ENCODE measurements at places on chromosomes 2 and 18.

DNA sequence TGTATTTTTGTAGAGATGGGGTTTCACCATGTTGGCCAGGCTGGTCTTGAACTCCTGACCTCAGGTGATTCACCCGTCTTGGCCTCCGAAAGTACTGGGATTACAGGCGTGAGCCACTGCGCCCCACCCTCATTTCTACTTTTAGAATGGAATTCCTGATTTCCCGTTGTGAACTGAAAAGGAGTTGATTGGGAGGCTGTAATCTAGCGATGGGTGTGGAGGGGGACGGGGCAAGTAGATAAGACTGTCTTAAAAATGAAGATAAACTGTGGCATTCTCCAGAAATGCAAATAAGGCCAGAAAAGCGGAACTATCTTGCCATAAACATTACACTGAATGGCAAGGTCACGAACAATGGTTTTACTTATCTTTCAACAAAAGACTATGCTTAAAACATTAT is 135.4 kb downstream of the TRIB2 start:
- no peak for DNase-seq

DNA sequence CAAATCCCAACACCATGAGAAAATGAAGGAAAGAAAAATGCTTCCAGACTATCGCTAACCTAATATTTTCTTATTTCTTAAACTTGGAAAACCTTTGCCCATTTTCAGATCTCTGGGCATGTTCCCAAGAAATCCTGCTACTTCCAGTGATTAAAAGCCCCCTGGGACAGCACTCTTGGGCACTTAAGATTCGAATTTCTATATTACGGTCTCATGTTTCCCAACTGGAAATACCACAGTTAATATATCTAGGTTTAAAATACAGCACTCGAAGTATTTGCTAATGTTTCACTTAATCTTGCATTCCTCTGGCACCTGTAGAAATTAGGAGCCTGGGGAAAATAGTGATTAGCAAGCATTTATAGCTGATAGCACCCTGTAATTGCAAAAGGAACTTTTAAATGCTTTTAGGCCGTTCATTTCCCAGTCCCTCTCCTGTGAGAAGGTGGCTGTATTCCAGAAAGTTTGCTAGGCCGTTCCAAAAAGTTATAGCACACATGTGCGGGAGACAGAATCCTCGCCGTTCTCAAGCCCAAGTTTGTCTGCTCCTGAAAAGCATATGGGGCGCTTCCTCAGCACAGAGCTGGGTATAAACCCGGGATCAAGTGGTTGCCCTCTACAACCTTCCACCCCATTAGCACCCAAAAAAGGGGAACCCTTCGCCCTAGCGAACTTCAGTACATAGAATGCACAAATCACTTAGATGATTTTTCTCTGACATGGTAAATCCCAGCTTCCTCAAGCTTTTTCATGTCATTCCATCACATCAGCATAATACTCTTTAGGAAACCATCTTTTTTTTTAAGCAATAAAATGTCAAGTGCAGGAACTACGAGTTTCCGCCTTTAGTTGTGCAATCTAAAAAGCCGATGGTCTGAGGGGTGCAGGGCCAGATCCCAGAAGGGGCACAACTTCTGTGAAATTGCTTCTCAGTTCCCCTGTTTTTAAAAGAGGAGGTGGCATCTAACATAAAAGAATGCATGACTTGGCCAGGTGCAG is 60.6 kb downstream of the DIPK1C start:
- DNase-seq: no peak

DNA sequence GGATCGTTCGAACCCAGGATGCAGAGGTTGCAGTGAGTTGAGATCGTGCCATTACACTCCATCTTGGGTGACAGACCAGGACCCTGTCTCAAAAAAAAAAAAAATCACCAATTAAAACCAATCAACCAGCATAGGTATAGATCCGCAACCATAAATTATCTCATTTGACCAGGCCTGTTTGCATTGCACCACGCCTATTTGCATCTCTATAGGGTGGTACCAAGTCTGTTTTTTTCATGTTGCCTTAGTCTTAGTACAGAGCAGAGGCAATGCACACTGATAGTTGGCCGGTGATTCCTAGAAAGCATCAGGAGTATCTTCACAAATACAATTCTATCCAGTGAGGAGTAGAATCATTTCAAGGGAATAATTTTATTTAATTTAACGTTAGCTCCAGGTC is 9.3 kb upstream of the NPC1 start:
- DNase-seq: no peak

- DNase-seq: no peak
Measured at GRCh38 chr2:105795575-105795934, 50.8 kb downstream of the NCK2 start.

GRCh38 chr2:205390866-205391265 is 291.4 kb upstream of the NRP2 start:
- DNase-seq: no peak

GRCh38 chr2:118762290-118762689 is 85.2 kb downstream of the EN1 start:
- DNase-seq: no peak

DNA sequence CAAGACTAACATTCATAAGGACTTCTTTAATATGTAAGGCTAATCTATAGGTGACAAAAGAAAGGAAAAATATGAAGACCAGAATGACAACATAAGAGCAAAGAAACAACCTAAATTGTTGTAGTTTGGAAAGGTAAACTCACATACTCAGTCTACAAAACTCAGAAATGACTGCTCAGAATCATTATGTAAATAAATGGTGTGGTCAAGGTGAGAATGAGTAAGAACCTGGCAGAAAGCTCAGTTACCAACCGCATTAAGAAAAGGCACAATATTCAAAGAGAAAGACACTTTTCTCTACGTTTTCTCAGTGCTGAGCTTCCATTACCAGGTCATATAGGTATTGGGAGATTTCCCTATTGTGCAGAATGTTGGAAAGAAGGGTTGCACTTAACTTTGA is 15.8 kb downstream of the ATF2 start:
- DNase-seq: no peak

GRCh38 chr18:15198116-15198389 is 450.1 kb downstream of the ANKRD30B start:
- DNase-seq: no peak

DNA sequence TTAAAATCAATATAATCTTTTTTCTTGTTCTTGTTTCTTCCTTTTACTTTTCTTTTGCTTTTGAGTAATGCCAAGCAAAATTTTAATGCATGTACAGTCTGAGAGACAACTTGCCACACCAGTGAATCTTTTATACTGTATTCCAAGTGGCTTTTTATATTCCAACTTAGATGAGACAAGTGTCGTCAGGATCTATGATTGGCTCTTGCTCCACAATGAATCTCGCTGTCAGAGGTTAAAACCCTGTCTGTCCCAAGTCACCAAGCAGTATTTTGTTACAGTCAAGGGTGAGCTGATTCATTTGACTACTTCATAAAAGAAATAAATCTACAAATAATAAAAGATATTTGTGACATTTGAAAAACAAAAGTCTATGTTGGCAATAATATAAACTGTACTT is at the start of gene MSTN:
TSS of gene MSTN (minus strand) at position 129 of the 400 bp plus-strand sequence. CDS start 133 bp downstream, outside the sequence.
- no peak for DNase-seq

- DNase-seq: no peak
Measured at GRCh38 chr2:216344950-216345300, 27.4 kb downstream of the MARCHF4 start.

DNA sequence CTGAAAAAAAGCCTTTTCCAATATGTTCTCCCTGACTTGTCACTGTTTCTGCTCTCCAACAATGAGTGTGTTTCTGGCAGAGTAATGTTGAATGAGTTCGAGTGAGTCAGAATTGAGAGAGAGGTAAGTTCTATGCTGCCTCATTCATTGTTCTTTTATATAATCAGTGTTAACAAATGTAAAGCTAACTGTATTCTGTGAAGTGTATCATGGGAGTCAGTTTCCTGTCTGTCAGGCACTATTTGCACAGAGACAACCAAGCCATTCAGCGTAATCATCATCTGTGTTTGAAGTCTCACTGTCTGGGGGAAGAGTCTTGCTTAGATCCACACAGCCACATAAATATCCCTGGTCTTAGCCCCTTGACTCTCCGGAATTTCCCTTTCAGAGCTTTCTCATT is 22.0 kb upstream of the UPP2 start:
- DNase-seq: no peak

DNA sequence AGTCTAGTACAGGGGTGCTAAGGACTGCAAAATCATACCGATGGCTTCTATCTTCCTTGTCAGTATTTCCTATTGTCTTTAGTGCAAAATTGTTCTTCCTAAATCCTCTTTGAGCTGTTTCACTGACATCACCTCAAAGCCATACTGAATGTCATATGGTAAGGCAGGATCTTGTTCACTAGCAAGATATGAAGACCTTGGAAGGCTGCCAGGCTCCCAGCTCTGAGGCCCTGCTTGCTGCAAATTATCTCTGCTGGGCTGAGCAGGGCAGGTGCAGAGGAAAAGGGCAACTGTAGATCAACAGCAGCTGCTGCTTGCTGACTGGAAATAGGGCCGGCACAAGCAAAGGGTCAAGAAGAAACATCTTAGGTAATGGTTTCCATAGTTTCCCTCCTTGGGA is 58.2 kb downstream of the PMAIP1 start:
- DNase-seq: no peak

DNA sequence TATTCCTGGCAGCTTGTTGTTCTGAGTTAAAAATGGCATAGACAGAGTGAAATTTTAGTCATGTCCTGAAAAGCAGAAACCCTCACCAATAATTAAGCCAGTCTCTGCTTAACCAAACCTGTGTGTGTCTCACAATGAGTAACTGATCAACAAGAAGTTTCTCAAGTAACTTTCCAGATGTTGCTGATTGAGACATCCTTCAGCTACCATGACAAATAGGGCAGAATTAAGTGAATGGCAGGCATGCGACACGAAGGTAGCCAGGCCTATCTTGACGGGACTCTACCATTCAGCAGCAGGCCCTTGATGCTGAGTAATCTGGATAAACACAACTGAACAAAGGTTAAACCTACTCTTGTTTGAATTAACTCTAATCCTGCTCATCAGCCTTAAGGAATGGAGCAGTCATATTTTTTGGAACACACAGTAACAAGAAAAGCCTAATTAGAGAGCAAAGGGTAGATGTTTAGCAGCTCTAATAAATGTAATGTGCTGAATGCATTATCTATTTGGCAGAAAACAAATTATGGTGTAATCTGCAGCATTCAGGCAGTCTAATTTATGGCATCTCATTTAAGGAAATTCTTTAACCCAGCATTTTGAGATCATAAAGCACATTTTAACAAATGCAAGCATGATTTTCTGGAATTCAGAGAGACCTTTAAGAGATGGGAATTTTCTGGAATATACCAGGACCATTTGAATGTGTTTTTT is 159.5 kb upstream of the EPHA4 start:
- DNase-seq: no peak

DNA sequence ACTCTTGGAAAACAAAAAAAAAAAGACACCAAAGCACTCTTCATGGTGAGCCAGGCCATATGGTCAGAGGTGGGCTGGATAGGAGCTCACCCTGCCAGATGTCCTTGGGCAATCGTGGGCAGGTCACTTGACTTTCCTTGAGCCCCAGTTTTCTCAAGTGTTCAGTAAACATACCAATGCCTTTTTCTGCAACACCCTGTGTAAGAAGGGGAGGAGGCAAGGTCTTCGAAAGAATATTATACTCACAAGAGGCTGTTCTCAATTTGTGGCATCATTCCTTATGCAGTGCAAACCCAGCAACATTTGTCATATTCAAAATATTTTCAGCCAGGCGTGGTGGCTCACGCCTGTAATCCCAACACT is 22.9 kb upstream of the TMEM87B start:
- no peak for DNase-seq

- DNase-seq: no peak
Measured at GRCh38 chr2:224775647-224776046, 59.5 kb upstream of the CCDC195 start.

GRCh38 chr2:27249891-27250651 is 12.8 kb downstream of the SLC30A3 start:
- DNase-seq: peak; percentile 25

GRCh38 chr18:36771245-36771644 is 57.6 kb downstream of the TPGS2 start:
- DNase-seq: no peak

- no peak for DNase-seq
Measured at GRCh38 chr2:143916781-143917180, 603.1 kb downstream of the ZEB2 start.

GRCh38 chr2:151880586-151880985 is 52.4 kb upstream of the ARL5A start:
- DNase-seq: no peak

- DNase-seq: no peak
Measured at GRCh38 chr2:234808907-234809306, 142.9 kb upstream of the SH3BP4 start.

DNA sequence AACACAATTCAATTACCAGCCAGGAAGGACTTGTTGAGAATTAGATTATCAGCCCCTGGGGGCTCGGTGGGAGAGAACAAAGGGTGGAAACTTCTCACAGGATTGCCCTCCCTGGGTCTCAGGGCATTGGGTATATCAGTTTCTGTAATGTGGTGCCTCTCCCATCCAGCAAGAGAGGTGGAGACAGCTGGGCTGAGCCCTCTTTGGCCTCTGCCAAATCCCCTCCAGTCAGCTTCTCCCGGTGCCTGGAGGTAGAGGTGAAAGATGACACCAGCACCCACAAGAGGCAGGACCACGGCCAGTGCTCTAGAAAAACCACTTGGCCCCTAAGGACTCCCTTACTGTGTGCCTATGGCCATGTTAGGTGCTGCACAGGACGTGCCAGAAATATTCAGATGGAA is 179.7 kb downstream of the HAUS1 start:
- DNase-seq: no peak

DNA sequence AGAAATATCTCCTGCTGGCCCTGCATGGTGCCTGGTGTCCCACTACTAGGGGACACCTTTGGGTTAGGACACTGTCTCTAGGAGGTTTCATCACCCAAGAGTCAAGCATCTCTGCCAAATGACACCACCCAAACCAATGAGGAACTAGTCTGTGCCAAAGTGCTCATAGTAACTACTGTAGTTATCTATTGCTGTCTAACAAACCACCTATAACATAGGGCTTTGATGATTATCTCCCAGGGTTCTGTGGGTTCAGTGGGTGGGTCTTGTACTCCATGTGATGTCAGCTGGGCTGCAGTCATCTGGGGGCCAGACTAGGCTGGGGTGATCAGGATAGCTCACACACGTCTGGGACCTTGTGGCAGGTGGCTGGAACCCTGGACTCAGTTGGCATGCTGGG is 59.8 kb downstream of the EPAS1 start:
- no peak for DNase-seq

DNA sequence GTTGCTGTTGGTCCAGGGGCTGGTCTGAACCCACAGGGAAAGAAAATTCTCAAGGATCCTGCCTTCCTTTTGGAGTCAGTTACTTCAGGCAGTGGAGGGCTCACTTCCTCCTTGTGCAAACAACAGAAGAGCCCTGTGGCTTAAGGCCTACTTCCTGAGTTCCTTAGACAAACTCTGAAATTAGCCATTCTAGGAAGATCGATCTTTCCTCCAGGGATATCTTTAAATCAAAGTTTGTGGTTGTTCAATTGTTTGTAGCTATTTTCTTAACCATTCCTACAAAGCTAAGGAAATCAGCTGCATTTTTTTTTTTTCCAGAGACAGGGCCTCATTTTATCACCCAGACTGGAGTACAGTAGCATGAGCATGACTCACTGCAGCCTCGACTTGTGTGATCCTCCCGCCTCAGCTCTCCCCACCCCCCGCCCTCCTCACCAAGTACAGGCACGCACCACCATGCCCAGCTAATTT is 156.0 kb downstream of the TANC1 start:
- DNase-seq: no peak

- DNase-seq: no peak
Measured at GRCh38 chr18:75529394-75529793, 101.9 kb upstream of the SMIM21 start.

All from naive B cell (primary cell).